LHCN-M2 (cell line): ENCODE measurements at places on chromosomes 4 and X.

DNA sequence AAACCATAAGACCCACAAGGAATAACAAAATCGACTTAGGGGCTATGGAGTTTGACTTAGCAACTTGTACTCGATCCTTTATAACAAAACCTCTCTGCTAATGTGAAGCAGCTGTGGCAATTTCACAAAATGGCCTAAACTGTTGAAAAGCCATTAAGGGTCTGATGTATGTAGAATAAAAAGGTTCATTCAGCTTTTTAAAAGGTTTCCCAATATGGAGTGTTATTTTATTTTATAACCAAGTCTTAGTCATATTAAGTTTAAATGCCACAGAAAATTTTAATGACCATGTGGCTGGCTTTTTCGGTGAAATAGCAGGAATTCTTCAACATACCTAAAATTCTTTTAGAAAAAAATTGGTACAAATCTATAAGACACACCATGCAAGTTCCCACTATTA, 291.8 kb upstream of the HAND2 start:
- peak; percentile 7 for DNase-seq

DNA sequence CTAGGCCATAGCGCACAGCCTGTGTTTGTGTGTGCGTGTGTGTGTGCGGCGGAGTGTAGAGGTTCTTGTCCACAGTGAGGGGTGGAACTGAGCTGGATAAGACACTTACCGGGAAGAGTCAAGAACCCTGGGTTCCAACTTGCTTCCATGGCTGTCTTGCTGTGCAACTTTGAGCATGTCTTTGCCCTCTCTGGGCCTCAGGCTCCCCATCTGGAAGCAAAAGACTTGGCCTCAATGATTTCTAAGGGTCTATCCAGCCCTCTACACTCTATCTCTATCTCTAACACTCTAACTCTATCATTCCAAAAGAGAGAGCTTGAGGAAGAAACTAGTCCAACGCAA, 121.3 kb upstream of the PJA1 start:
- no peak for DNase-seq

DNA sequence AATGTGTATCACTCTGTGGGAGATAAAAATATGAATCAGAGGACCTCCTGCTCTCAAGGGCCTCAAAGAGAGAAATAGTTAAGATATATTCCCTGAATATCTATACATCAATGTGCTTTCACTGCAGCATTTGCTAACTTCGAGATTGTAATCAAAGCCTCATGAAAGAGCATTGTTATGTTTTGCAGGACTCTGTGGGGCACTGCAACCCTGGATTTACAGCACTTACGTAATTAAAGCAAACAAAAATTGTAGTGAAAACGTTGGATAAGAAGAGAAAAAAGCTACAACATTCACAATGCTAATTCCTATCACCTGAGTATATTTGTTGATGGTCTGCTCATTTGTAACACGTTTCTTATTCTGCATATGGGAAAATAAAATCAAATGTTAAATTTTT, 48.0 kb downstream of the ETNPPL start:
- no peak for DNase-seq

DNA sequence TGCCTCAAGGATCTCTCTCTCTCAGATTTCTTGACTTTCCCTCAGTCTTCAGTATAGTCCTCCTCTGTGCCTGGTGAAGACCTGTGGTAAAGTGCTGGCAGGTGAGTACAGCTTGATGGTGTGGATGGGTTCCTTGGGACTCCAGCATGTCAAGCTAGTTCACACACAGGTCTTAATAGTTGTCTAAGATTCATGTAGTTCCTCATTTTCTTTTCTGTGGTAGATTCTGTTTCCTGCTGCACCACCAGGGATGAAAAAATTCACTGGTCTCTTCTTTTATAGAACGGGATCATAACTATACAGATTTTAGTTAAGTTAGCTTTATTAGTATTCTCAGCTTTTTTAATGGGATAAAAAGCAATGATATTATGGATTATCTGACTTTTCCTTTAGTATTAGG, 32.5 kb upstream of the PAQR3 start:
- DNase-seq = no peak

DNA sequence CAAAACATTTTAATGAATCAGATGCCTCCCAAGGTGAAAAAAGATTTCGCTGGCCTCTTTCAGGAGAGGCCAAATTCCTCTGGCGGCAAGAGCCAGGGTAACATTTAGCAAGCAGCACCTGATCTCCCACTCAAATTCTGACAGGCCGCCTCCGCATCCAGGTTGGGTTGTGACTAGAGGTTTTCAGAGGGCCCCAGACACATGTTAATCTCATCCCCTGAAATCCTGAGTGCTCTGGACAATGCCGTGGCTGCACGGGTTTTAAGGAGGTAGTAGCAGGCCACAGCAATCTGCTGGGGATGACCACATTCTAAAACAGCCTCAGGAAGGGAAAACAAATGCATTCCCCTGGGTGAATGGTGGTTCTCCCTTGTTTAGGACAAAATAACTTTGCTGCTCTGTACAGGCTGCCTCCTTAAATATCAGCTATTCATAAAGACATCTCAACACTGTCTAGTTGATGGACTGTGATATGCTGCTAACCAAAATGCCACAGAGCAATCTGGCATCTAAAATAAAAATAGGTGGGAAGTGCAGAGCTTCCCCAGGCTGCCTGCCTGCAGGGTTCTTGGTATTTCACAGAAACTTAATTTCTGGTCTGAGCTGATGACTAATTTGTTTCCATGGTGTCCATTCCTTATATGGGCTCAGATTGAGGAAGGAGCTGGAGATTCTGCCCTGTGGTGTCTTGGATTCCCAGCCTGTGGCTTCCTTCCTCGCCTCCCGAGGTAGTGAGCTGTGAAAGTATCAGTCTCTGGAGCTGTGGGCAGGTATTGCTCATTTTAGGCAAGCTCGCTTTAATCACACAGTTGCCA, 202.0 kb downstream of the DCLK2 start:
- peak; percentile 94 for DNase-seq

GRCh38 chr4:139564502-139564901, 8.5 kb upstream of the SETD7 start:
- DNase-seq = no peak

DNA sequence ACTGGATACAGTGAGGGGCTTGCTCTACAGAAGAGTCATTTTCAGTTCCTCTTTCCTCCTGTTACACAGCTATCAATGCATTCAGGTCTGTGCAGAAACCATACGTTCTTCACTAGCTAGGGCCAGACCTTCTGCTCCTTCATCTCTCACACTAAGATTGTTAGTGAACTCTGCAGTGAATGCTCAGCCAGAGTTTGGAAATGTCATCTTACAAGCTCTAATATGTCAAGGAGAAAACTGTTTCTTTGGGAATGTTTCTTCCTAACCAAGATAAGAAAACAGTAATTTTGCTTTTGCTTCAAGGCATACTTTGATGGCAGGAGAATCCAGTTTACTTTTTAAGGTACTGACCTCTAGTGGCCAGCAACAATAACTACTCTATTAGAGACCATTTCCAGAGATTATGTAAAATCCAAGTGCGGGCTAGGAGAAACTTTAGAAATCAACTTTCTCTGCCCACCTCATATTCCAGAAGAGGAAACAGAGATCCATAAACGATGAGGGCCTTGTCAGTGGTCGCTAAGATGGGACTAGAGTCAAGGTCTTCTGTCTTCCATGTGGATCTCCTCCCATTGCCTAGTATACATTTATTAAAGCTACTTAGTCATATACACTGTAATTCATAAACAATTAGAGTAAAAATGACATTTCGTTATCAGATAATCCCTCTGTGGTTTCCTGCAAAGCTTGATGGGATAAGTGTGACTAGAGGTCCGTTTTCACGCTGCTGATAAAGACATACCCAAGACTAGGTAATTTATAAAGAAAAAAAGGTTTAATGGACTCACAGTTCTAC, 12.1 kb upstream of the CC2D2A start:
- DNase-seq = peak; percentile 41

DNA sequence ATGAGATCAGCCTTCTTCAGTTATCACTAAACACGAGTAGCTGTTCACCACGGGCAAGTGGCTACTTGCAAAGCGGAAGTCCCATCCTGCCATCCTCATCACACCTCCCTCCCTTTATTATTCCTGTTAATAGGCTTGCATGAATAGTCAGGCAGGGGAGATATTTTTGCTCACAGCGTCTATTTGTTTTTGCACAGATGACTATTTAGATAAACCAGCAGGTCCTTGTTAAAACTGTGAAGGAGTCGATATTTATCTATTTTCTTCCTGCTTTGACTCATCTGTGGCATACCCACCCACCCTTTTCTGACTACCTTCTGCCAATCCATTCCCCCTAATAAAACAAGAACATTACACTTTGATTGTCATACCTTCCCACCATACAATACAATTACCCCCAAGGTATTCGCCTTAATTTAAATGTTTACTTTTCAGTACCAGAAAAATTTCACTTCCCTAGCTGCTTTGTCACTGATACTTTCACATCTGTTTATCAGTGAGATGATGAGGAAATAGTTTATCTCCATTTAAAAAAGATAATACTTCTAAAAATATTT, 96.6 kb upstream of the BANK1 start:
- no peak for DNase-seq

GRCh38 chr4:74357965-74358364, 7.0 kb upstream of the EREG start:
- no peak for DNase-seq

DNA sequence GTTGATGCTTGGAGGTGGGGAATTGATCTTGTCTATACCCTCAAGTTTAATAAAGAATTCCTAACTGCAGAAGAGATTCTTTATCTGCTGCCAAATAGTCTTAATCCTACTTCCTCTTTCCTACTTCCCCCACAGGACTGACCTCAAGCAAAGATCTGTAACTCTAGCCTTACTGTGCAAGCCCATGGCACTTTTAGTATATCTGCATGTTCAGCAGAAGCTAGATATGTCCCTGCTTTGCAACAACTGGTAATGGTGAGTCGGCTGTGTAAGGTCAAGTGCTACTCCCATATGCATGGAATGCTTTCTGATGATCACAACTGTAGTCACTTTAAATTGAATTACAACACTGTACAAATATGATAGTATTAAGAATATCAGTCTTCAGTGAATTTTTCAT, 26.3 kb upstream of the PDS5A start:
- DNase-seq = peak; percentile 43

GRCh38 chr4:61741327-61742096, 541.4 kb downstream of the ADGRL3 start:
- DNase-seq = no peak

DNA sequence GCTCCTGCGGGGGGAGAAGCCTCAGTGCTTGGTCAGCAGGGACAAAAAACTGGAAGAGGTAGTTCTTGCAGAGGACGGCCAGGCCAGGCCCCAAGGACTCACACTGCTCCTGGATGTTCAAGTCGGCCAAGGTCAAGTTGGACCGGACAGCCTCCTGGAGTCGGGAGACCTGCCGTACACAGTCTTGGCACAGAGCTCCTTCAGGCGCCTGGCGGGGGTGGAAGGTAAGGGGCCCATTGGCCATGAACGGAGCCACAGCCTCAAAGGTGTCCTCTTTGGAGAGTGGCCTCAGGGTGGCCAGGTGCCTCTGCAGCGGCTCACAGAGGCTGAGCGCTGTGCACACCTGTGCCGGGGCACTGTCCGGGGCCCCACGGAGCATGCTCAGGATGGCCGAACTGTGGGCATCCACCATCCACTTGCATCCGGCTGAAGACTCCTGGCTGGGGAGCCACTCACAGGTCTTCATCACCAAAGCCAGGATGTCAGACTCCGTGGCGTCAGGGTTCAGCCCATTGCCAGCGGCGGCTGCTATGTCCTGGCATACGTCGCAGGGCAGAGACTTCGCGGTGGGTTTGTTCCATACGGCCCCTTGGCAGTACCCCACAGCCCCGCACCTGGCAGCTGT, 477 bp downstream of the PSAPL1 start:
- DNase-seq = no peak
